Liver (tissue), 10 donors: ENCODE measurements at places on chromosomes 3 and 15.

GRCh38 chr3:157815739-157816138 lies 290.5 kb downstream of the SHOX2 start:
- no peak overlapping the region for H3K27ac ChIP-seq
- H3K4me1 ChIP-seq: no peaks in the 10 kb centered on the region
- no peaks in the 10 kb centered on the region for H3K36me3 ChIP-seq
- DNase-seq: no peak
- no peaks in the 10 kb centered on the region for H3K27me3 ChIP-seq

- H3K36me3 ChIP-seq: no peaks in the 10 kb centered on the region
- DNase-seq: no peak
- no peaks in the 10 kb centered on the region for H3K27me3 ChIP-seq
- H3K27ac ChIP-seq: no peak overlapping the region
Measured at GRCh38 chr3:40719660-40720287, 195.0 kb downstream of the ZNF621 start.

DNA sequence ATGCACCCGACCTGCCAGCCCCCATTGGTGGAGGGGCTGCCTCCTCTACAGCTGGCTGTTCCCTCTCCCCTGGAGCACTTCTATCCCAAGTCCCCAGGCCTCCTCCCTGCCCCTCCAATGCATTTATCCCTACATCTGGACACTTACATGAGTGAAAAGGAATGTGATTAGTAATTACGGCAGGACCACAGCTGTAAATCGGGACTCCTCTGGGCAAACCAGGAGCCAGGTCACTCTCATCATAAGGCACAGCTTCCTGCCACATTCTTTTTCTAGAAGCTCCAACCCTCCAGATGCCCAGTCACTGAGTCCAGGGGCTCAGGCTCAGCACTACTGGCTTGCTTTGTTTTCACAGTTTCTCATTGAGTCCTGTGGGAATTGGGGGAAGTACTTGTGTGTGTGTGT lies 54.3 kb downstream of the IL20RB start:
- H3K36me3 ChIP-seq: no peaks in the 10 kb centered on the region
- H3K4me1 ChIP-seq: peaks cover 9% of the 10 kb centered on the region
- H3K27me3 ChIP-seq: no peaks in the 10 kb centered on the region

DNA sequence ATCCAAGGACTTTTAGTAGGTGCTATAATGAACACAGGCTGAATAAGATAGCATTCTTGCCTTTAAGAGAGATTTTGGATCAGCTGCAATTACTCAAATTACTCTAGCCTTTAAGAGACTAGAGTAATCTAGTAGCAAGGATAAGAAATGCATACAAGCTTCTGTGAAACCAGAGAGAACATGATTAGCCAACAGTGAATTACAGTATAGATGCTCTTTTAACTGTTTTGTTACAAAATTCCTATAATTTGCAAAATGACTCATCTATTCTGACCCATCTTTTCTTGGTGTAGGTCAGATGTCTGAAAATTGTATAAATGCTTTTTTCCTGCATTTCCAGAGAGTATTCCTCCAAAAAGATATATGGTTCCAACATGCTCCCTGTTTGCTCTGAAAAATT lies 66.9 kb downstream of the CEP63 start:
- DNase-seq: no peak
- no peaks in the 10 kb centered on the region for H3K4me1 ChIP-seq
- peaks cover 43% of the 10 kb centered on the region for H3K36me3 ChIP-seq
- no peak overlapping the region for H3K27ac ChIP-seq
- no peak overlapping the region for H3K4me3 ChIP-seq

- H3K36me3 ChIP-seq: no peaks in the 10 kb centered on the region
- H3K4me1 ChIP-seq: no peaks in the 10 kb centered on the region
- H3K27me3 ChIP-seq: no peaks in the 10 kb centered on the region
- no peak for DNase-seq
- no peak overlapping the region for H3K27ac ChIP-seq
Measured at GRCh38 chr3:21446027-21446426, 305.0 kb downstream of the ZNF385D start.

DNA sequence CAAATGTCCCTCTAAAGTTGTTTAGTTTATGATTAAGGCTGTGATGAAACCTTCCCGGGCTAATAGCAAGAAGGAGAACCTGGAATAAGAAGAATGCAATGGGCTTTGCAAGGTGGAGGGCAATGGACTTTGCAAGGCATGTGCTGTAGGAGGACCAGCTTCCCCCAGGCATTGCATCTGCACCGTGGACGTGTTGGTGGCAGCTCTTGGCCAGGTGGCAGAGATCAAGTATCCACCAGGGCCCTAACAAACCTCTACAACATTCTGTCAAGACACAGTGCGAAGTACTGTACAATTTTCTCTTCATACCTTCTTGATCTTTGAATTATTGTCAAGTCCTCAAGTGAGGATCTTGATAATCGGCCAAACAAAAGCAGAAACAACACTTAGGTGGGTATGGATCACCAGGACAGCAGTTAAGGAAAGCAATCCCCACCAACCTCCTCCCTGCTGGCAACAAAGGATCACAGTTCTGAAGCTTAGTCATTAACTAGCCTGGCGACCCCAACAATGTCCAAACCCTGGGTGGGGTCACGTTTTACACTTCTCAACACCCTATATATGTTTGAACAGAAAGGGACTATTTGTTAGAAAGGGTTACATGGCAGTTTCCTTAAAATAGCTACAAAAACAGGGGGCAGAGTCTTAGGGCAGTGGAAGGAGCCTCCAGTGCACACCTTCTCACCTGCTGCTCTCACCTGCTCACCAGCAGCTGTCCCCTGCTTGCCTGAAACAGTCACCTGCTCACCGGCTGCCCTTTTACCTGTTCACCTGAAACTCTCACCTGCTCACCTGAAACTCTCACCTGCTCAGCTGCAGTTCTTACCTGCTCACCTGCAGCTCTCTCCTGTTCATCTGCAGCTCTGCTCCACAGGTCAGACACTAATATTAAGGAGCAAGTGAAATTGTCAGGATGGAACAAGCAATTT lies 137.9 kb upstream of the LIPC start:
- H3K27ac ChIP-seq: no peak overlapping the region
- peaks cover 3% of the 10 kb centered on the region for H3K4me1 ChIP-seq
- no peak overlapping the region for H3K4me3 ChIP-seq
- H3K27me3 ChIP-seq: no peaks in the 10 kb centered on the region

DNA sequence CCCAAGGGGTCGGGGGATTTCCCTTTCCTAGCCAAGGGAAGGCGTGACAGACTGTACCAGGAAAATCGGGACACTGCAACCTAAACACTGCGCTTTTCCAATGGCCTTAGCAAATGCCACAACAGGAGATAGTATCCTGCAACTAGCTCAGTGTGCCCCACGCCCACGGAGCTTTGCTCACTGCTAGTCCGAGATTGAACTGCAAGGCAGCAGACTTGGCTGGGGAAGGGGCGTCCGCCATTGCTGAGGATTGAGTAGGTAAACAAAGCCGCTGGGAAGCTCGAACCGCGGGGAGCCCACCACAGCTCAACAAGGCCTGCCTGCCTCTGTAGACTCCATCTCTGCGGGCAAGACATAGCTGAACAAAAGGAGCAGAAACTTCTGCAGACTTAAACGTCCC lies 72.3 kb upstream of the THRB start:
- no peak overlapping the region for H3K27ac ChIP-seq
- H3K4me1 ChIP-seq: no peaks in the 10 kb centered on the region
- H3K27me3 ChIP-seq: no peaks in the 10 kb centered on the region
- no peak for DNase-seq
- no peaks in the 10 kb centered on the region for H3K36me3 ChIP-seq
